ENCODE measurements at places on chromosomes 13 and 19.

DNA sequence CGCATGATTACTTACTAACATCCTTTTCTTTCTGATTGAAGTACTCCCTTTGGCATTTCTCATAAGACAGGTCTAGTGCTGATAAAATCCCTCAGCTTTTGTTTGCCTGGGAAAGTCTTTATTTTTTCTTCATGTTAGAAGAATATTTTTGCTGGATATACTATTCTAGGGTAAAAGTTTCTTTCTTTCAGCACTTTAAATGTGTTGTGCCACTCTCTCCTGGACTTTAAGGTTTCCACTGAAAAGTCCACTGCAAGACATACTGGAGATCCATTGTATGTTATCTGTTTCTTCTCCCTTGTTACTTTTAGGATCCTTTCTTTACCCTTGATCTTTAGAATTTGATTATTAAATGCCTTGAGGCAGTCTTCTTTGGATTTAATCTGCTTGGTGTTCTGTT, 796.7 kb downstream of the UQCRFS1 start:
- no peak for DNase-seq

GRCh38 chr19:5170329-5170745, 170.3 kb downstream of the PTPRS start:
- DNase-seq, result no peak

- DNase-seq, result no peak
Observed at GRCh38 chr13:57784633-57785032, 153.1 kb downstream of the PCDH17 start.

DNA sequence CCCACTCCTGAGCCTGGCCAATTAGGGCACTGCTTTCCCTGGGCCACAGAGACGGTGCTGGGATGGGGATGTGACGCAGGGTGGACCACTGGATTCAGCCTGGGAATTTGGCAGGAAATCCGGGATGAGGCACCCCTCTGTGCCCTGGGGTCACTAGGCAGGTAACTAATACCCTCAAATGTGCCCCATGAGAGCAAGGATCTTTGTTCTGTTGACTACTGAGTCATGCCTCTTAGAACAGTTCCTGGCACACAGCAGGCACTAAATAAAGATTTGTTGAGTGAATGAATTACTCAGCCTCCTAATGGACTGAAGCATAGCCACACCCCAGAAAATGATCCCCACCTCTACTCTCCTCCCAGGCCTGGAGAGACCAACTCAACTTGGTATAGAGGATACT, 15.9 kb downstream of the OPA3 start:
- DNase-seq, result no peak

- DNase-seq, result no peak
Observed at GRCh38 chr19:2087621-2088100, 8.5 kb downstream of the MOB3A start.

GRCh38 chr19:22427547-22427946, 5.4 kb upstream of the ZNF98 start:
- DNase-seq, result peak; percentile 26

GRCh38 chr13:112443191-112443994, 67.2 kb downstream of the SPACA7 start:
- DNase-seq, result no peak

GRCh38 chr19:12784871-12785430, 6.3 kb upstream of the JUNB start:
- no peak for DNase-seq

DNA sequence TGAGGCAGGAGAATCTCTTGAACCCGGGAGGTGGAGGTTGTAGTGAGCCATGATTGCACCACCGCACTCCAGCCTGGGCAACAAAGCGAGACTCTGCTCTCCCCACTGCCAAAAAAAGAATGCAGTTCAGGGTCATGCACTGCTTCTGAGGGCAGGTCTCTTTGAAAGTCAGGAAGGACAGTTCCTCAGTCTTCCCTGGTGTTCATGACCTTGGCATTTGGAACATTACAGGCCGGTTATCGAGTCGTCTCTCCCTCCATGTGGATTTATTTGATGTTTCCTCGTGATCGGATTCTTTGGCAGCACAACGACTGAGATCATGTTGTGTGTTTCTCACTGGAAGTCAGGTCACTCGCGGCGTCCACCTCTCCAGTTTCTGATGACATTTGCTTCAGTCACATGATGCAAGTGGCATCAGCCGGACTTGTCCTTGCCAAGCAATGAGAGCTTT, 17.2 kb downstream of the FGF21 start:
- DNase-seq, result no peak

DNA sequence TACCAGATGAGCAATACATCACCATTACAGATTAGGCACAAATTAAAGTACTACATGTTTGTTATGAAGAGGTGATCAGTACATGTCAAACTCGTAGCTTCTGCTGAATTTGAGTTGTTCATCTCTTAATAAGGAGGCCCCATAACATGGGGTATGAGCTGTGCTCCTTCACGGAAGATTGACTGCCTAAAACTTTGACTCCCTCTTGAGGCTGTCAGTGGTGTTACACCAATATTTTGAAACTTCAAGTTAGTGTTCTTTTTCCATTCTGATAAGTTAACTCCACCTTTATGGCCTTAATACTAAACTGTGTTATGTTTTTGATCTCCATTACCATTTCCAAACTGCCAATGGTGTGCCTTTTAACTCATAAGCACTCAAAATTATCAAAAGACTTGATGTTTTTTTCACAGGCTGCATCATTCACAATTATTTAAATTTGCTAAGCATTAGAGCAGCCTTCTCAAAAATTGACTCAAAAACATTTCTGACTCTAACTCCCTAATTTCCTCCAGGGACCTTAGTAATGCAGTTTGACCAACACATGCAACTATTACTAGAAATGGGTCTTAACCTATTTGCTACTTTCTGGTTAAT, 1591.5 kb downstream of the PCDH9 start:
- DNase-seq, result peak; percentile 21

- no peak for DNase-seq
Observed at GRCh38 chr13:90177512-90177911, 1170.0 kb upstream of the MIR17HG start.

- DNase-seq, result no peak
Observed at GRCh38 chr19:40576151-40576584, 505 bp upstream of the SHKBP1 start.

DNA sequence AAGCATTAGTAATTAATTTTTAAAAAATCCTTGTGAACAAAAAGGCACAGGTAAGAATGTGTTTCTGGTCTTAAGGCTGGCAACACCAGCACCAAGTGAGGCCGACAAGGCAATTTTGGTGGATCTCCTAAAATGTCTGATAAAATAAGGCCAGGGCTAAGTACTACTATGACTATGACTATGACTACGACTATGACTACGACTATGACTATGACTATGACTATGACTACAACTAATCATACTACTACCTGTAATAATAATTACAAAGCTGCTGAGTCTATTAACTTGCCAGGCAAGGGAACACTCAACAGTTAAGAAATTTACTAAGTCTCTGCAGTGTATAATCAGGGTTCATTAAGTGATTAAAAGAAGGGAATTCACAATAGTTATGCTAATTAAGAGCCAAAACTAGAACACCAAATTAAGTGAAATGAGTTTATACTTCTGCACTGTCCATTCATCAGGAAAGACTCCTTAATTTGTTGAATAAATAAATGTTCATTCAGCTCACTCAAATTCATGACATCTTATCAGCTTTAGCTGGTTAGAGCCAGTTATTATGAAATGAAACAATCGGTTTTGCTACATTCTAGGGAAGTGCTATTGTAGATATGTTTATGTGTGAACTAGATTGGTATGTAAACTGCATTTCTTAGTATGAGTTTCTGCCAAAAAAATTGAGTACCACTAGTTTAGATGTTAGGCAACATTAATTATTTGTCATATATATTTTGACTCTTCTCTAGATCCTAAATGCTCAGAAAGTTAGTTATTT, 1626.2 kb upstream of the PCDH20 start:
- no peak for DNase-seq

- no peak for DNase-seq
Observed at GRCh38 chr13:74136084-74136658, 2.0 kb upstream of the KLF12 start.

- no peak for DNase-seq
Observed at GRCh38 chr19:55189403-55189835, 9.3 kb upstream of the SYT5 start.

GRCh38 chr13:40476175-40476958, 190.1 kb downstream of the FOXO1 start:
- no peak for DNase-seq

- no peak for DNase-seq
Observed at GRCh38 chr13:54845351-54845965, 1816.8 kb downstream of the OLFM4 start.

- no peak for DNase-seq
Observed at GRCh38 chr19:1206150-1206863, 729 bp downstream of the STK11 start.

DNA sequence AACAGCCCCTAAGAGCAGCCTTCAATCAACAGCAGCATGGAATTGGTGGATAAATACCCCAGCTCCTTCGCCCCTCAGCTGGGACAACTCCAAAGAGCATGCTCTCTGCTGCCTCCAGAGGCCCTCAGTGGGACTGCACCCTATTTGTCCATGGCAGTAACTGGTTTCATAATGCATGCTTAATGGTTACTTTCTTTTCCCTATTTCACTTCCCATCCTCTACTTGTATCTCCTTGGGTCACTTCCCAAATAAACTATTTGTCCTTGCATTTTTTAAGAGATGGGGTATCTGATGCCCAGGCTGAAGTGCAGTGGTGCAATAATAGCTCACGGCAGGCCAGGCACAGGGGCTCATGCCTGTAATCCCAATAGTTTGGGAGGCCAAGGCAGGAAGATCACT, 13.5 kb upstream of the TPM4 start:
- DNase-seq, result peak; percentile 24

DNA sequence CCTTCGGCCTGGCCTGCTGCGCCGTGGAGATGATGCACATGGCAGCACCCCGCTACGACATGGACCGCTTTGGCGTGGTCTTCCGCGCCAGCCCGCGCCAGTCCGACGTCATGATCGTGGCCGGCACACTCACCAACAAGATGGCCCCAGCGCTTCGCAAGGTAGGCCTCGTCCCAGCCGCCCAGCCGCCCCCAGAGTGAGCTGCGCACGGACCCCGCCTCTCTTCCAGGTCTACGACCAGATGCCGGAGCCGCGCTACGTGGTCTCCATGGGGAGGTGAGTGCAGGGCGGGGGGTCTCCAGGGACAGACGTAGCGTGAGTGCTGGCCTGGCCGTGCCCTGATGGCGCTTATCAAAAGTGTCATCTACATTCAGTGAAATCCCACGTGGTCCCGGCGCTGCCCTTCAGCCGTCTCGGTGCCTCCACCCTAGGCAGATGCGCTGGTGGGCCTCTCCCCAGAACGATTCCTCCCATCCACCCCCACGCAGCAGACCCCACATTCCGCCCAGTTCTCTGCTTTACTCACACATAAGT, 7.2 kb downstream of the NDUFS7 start:
- no peak for DNase-seq

- no peak for DNase-seq
Observed at GRCh38 chr13:114234266-114234644, 442 bp upstream of the CDC16 start.

DNA sequence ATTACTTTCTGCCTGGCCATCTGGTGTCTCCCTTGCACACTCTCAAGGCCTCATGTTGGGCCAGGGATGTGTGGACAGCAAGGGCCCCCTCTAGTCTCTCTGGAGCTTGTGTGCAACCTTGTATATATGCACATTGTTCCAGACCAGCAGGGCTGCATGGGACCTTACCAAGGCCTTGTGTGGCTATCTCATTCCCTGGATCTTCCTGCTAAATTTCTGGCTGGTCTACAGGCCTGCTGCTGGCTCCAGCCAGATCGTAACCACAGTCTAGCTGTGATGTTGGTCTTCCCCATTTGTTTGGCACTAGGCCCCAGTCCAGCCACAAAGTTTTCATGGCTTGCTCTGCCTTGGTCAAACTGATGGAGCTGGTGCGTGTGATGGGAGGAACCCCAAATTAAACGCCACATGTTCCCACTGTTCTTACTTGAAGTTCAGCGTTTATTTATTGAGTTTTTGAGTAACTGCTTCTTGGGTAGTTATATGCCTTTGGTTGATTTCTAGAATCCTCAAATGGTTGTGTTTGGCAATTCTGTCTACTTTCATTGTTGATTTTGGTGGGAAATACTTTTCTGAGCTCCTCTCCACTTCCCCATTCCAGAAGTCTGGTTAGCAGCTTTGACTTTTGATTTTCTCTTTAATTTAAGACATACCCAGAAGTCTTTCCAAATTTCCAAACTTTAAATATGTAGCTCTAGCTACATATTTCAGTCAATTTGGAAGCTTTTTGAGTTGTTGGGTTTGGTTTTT, 56.4 kb downstream of the SIPA1L3 start:
- no peak for DNase-seq

GRCh38 chr13:67932991-67933390, 702.9 kb upstream of the PCDH9 start:
- no peak for DNase-seq

- no peak for DNase-seq
Observed at GRCh38 chr13:22263185-22263584, 592.3 kb downstream of the FGF9 start.

DNA sequence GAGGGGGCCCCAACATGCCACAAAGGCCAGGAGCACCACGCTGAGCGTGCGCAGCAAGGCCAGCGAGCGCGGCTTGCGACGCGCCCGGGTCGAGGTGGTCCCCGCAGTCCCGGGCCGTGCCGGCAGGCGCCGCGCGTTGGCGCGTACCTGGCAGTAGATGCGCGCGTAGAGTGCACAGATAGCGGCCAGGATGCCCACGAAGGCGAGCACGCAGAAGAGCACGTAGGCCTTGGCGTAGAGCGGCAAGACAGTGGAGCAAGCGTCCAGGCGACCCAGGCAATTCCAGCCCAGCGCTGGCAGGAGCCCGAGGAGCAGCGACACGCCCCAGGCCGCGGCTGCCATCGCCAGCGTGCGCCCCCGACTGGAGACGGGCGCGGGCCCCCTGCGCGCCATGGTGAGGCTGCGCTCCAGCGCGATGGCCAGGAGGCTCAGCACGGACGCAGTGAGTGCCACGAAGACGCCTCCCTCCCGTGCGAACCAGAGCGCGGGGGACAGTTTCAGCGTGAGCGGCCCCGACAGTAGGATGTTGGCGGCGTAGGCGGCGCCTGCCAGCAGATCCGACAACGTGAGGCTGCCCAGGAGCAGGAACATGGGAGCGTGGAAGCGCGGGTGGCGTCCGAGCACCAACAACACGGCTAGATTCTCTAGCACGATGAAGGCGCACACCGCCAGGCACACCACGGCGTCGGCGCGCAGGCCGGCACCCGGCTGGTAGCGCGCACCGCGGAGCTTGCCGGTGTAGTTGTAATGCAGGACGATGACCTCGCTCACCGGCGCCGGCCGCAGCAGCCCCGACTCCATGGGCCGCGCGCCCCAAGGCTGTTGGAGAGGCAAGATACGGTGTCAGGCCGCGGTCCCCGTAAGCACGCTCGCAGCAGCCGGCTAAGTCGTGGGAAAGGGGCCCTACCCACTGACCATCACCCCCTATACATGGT, 2.8 kb downstream of the S1PR5 start:
- no peak for DNase-seq

GRCh38 chr13:79772811-79773210, 291.9 kb downstream of the NDFIP2 start:
- DNase-seq, result no peak

Measured in NCI-H1105 (cell line).